ENCODE measurements at places on chromosomes 2 and 18.

DNA sequence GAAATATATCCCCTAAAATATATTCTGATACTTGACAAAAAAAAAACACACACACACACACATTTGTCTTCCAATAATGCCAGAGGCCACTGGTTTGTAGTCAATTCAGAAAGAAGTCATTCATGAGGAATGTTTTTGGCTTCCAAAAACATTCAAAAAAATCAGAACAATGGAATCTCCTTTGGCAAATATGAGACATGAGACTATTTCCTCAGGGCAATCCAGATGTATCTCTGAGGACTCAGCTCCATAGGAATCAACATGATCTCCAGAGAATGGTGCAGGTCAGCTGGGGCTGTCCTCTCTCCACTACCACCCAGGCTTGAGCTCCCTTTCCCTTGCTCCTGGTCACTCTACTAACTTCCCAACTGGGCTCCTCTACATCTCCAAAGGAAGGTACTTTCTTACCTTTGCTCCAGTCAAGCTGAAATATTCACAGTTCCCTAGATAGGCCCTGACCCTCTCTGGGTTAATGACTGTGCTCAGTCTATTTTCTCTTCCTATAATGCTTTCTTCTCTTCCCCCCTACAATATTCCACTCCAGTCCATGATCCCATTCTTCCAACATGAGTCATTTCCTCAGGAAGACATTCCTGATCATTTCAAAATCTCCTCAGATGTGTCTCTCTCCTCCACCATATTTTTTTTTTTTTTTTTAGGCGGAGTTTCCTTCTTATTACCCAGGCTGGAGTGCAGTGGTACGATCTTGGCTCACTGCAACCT lies 145.3 kb downstream of the C1D start:
- no peak for DNase-seq

GRCh38 chr2:54457323-54458023 lies 1.3 kb downstream of the SPTBN1 start:
- DNase-seq: no peak

DNA sequence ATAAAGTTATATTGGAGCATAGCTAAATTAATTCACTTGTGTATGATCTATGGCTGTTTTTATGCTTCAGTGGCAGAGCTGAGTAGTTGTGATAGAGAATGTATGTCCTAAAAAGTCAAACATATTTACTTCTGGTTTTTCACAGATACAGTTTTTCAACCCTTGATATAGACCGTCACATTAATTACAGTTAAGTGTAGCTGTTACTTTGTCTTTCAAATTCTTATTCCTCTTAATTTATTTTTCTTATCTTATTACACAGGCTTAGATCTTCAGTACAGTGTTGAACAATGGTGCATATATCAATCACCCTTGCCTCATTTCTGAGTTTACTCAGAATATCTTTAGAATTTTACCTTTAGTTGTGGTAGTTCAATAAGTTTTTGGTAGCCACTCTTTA lies 12.2 kb upstream of the CYRIA start:
- no peak for DNase-seq

GRCh38 chr2:134301928-134302260 lies 48.0 kb downstream of the MGAT5 start:
- DNase-seq: no peak

GRCh38 chr2:66498289-66498975 lies 63.5 kb downstream of the MEIS1 start:
- no peak for DNase-seq

- DNase-seq: no peak
These were observed 117.5 kb downstream of the LYPD6B start for GRCh38 chr2:149155988-149156387.

- DNase-seq: no peak
These were observed 237.8 kb downstream of the DCC start for GRCh38 chr18:52577795-52578194.

- no peak for DNase-seq
These were observed 147.3 kb upstream of the UNC80 start for GRCh38 chr2:209624192-209624938.

GRCh38 chr2:214649440-214650205 lies 159.9 kb downstream of the BARD1 start:
- no peak for DNase-seq

GRCh38 chr18:60656553-60656952 lies 284.0 kb upstream of the MC4R start:
- DNase-seq: no peak

DNA sequence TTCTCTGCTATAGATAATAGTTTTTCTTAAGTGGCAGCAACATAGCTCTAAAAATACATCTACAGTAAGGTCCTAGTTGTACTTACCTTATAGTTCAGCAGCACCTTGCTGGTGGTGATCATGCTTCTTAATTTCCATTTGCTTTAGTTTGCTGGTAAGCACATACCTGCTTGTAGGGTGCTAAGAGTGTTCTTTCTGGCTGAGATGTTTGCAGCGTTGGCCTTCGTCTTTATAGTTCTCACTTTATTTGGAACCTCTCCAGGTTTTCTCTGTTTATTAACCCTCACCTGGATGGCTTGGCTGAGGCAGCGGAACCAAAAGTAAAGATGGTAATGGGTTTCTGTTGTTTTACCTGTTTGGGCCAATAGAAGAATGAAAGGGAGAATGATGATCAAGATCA lies 123.6 kb upstream of the EFEMP1 start:
- DNase-seq: peak; percentile 42

DNA sequence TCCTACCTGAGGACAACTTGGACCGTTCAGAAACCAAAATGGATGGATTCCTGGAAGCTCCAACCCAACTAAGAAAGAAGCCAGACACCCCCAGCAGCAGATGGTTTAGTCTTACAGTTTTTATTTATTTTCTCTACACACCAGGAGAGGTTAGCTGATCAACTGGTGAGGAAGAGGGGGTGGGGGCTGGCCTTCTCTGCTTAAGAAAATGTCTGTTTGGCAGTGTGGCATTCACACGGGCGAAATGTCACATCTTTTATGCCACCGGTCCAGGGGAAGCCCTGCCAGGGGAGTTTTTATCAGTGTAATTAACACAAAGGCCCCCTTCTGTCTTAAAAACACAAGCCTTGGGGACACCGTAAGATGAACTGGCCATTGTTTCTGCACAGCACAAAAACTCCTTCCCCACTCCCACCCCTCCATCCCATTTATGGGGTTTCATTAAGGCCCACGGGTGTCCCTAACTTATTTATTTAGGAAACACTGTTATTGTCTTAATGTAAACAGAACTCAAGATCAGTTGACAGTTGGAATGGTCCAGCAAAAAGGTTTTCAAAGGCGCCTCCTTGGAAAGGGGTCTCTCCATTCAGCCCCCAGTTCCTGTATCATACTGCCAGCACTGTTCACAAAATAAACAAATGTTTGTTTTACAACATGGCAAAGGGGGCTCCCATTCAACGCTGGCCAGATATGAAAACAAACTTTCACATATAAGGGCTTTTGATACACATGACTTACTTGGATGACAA lies 217.0 kb downstream of the C1D start:
- no peak for DNase-seq

DNA sequence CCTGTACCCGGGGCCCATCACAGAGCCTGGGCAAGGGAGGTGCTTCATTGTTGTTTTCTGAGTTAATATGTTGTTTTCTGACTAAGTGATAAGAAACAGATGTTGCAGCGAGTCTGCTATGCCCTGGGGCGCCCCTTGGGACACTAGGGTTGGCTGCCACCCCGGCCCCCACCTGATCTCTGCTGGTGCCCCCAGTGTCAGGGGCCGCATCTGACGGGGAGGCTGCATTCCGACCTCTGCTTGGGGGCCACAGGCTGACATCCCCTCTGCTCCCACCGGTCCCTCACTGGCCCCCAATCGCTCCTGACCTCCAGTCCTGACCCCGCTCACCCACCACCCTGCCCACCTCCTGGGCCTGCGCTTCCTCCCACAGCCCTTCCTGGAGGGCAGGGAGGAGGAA lies 65.9 kb downstream of the LONRF2 start:
- no peak for DNase-seq

DNA sequence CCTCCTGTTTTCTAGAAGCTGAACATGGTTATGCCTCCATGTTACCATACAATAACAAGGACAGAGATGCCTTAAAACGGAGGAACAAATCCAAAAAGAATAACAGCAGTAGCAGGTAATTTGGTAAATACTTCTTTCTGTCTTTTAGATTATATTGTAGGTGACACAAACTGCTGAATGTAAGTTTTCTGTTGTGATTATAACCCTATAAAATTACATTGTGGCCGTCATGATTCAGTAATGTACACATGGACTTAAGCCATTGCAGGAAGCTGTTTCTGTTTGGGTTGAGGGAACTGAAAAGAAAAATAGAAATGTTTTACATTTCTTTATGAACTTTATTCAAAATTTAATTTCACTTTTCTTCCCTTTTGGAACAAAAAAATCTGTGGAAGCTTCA lies 1.2 kb downstream of the MXD1 start:
- no peak for DNase-seq

DNA sequence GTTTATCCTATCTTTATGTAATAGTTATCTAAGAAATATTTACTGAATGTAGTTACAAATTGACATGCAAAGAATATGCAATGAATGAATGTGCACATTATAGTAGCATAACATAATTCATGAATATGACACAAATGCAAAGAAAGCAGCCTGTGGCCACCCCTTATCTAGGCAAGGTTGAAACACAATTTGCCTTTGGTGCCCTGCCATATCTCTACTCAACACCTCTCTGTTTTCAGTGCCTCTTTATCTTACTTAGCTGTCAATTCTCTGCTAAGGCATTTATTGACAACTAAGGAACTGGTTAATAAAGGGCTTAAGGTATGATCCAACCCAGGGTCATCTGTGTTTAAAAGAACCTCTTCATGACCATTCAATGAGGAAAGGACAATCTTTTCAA lies 18.9 kb downstream of the REV1 start:
- DNase-seq: no peak

- no peak for DNase-seq
These were observed 69.7 kb upstream of the NRP2 start for GRCh38 chr2:205612636-205613035.

DNA sequence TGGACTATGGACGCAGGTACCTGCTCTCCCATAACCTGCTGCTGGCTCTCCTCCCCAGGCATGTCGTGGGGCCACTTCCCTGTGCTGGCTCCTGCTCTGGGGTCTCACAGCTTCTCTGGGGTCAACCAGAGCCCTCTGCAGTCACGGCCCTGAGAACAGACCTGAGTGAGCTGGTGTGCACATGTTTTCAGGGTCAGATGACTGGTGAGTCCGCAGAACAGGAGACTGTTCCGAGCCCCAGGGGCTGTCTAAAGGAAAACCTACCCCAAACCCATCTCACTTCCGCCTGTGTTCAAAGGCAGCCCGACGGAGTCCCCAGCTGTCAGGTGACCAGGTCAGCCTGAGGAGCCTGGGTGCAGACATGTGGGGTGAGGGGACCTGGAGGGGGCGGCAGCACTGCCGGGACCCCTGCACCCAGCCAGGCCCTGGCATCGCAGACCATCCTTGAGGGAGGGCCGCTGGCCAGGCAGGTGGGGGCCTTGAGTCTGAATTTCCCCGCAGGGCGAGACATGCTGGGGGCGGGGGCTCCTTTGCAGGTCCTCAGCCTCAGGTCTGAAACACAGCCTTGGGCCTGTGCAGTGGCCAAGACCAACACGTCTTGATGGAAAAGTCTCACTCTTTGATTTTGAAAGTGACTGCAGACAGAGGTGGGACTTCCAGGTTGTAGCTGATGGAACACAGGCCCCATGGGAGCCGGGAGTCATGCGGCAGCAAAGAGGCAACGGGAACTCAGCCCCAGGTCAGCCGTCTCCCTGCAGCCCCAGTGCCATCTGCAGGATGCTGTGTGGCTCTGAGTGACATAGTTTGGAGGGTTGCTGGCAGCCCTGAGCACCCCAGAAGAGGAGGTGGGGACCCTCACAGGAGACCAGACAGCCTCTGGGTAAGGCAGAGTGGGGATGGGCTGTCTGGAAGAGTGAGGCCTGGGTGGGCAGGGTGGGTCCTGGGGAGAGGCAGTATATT lies 65.3 kb downstream of the TWIST2 start:
- DNase-seq: no peak

GRCh38 chr2:169734169-169734847 lies 676 bp downstream of the KLHL23 start:
- no peak for DNase-seq

DNA sequence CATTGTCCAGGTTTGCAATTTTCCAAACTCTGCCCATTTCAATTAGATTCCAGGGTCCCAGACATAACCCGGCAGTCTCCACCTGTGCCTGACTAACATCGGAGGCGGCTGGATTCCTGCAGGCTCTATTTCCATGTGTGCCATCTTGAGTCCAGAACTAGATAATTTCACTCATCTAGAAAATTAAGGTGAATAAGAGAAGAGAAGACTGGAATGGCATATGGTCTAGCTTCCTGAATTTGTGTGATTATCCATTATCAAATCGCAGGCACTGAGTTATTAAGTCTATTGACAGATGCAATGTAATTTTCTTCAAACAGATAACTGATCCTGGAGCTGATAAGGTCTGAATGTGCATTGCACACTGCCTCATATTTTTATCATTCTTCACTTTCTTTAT lies 305.2 kb downstream of the ETAA1 start:
- DNase-seq: no peak

DNA sequence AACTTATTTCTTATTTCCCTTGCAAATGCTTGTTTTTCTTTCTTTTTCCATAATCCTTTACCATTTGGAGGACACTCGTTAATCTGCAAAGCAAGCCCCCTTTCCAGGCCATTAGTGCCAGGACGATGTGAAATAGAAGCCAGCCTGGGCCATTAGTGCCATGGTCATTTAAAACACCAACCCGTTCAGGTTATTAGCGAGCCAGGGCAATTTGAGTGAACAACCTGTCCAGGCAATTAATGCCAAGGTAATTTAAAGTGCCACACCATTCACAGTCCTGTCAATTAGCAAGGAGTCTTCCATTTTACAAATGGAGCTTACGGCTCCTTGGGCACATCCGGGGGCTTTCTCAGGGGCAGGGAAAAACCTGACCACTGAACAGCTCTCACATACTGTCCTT lies 370.6 kb downstream of the HRH4 start:
- no peak for DNase-seq

- no peak for DNase-seq
These were observed 294.8 kb downstream of the LPIN1 start for GRCh38 chr2:12041236-12041635.

DNA sequence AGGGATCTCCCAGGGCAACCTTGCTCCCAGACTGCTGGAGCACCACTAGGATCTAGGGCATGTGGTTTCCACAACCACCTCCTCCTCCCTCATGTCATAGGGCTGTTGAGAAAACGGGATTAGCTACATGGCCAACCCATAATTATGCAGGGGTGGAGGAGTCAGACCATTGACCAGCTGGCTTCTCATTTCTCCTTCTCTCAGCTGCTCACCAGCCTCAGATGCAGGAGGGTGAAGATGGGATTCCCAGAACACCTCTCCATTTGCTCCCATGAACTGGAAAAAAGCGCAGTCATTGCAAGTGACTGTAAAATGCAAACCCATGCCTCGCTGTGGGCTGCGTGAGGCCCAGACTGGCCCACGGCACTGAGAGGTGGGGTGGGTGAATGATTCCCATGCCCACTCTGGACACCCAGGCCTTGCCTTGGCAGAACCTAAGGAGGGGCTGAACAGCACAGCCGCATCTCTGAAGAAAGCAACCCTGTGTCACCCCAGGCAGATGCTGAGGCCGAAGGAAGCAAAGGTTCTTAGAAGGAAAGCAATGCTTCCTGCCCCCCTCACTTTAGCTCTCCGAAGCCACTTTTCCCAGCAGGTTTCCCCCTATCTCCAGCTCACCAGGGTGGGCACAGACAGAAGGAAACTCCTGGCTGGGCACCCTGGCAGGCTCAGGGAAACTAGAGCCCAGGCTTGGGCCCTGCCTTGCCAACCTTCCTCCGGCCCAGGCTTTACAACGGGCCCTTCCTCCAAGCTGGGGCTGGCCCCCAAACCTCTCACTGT lies 69.6 kb upstream of the RTN4 start:
- DNase-seq: no peak

All from NCI-H774 (cell line).